Astrocyte of the spinal cord (primary cell): ENCODE measurements at places on chromosomes 2 and 18.

GRCh38 chr2:219946021-219946420, 318.6 kb downstream of the SLC4A3 start:
- no peak for DNase-seq

DNA sequence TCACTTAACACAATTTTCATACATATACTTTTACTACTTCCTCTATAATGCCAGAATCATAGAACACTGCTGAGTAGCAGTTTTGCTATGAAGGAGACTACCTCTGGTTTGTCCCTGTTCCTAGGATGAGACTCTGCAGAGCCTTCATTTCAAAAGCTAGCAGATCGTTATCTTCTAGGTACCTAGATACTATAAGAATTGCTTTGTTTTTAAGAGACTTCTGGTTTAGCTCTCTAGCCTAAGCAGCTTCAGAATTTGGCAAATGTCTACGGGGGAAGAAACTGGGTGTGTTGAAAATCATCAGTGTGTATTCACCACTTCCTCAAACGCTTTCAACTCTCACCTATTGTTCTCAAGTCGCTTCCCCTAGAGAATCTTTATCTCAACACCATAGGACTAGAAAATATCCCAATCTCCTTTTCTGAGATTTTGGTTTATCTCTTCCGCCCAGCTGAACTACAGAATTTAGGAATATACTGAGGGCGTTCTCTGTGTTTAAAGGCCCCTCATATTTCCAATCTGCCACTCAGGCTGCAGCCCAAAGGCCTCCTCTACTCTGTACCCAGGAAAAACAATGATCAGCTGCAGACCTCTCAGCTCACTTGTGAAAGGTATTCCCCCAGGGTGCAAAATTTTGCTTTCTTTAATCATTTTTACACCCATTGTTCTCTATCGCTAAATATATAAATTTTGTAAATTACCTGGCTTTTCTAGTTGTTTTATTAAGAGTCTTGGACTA, 28.7 kb downstream of the SMAD2 start:
- DNase-seq, result no peak

GRCh38 chr18:31657823-31658669, 26.3 kb downstream of the B4GALT6 start:
- DNase-seq, result peak; percentile 19

- DNase-seq, result peak; percentile 40
Measured at GRCh38 chr2:104863468-104864279, 9.8 kb downstream of the POU3F3 start.

DNA sequence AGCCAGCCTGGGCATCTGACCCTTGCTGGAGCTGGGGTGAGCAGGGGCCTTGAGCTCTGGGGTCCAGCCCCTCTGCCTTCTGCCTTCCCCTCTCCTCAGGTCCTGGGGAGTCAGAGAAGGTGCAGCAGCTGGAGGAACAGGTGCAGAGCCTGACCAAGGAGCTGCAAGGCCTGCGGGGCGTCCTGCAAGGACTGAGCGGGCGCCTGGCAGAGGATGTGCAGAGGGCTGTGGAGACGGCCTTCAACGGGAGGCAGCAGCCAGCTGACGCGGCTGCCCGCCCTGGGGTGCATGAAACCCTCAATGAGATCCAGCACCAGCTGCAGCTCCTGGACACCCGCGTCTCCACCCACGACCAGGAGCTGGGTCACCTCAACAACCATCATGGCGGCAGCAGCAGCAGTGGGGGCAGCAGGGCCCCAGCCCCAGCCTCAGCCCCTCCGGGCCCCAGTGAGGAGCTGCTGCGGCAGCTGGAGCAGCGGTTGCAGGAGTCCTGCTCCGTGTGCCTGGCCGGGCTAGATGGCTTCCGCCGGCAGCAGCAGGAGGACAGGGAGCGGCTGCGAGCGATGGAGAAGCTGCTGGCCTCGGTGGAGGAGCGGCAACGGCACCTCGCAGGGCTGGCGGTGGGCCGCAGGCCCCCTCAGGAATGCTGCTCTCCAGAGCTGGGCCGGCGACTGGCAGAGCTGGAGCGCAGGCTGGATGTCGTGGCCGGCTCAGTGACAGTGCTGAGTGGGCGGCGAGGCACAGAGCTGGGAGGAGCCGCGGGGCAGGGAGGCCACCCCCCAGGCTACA, 3.8 kb downstream of the EMILIN1 start:
- DNase-seq, result no peak
